ENCODE measurements at places on chromosomes 4 and X. TPM values are rescaled to one million over a fixed set of nuclear protein-coding genes. Genes with fewer than 3 reads are reported as not detected.

GAGE12H gene
- not detected for total RNA-seq

L1CAM gene
- total RNA-seq = 6.3 TPM

TBC1D9 gene
- not detected for total RNA-seq

TRIM60 gene
- not detected for total RNA-seq

PITX2 gene
- not detected for total RNA-seq

Data from T-helper 2 cell treated with Interferon-gamma antibody and Interleukin-4, amounts not matched to agents 100 ng/mL and 5 ng/mL, for 36 hours (primary cell).